Chondrocyte (in vitro differentiated cells): ENCODE measurements at places on chromosomes 3 and 15. TPM values are rescaled to one million over a fixed set of nuclear protein-coding genes. Genes with fewer than 3 reads are reported as not detected.

ST8SIA2 gene
- total RNA-seq = 2.4 to 6.2 TPM (median 4.5 TPM) in 3 replicates

PP2D1 gene
- not detected in 3 replicates for total RNA-seq

RETNLB gene
- total RNA-seq = not detected in 3 replicates

OR5K2 gene
- total RNA-seq = not detected in 3 replicates

ABI3BP gene
- total RNA-seq = 8.9 to 166 TPM (median 10.2 TPM) in 3 replicates

CADM2 gene
- 1.1 to 1.6 TPM (median 1.2 TPM) in 3 replicates for total RNA-seq

TUSC7 gene
- total RNA-seq = not detected in 3 replicates

DNA sequence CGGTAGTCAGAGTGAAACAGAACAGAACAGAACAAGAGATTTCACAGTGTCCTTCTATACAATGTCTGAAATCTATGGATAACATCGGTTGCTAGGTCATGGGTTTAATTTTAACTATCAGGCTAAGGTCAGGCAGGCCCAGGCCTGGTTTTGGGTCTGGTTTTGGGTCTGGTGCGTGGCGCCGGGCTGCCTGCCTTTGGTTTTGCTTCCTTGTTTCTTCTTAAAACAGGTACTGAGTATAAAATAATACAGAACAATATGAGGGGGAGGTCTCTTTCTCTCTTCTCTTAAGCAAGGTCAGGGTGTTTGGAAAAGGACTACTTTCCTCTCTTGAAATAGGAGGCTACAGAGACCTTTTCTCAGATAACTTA is 1.4 kb downstream of the AEN start:
- no peak for DNase-seq

- no peak for DNase-seq
Observed at GRCh38 chr3:9168241-9168741, 81.2 kb downstream of the SRGAP3 start.

DNA sequence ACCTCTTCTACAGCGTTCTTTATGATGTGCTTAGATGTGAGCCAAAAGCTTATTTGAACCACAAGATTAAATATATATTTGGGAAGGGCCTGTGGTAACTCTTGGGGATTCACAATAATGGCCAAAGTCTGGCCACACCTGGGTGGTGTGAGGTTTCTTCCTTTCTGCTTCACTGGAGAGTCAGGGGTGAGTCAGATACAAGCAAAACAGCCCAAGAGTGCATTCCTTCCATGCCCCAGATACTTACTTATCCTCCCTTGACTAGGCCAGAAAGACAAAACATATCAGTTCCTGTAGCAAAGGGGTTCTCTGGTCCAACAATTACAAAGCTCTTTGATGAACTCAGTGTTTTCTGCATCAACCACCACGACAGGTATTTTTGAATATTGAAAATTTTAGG is 941 bp downstream of the ZBED2 start:
- DNase-seq = no peak

- DNase-seq = no peak
Observed at GRCh38 chr3:46122091-46122490, 86.0 kb downstream of the CCR1 start.

DNA sequence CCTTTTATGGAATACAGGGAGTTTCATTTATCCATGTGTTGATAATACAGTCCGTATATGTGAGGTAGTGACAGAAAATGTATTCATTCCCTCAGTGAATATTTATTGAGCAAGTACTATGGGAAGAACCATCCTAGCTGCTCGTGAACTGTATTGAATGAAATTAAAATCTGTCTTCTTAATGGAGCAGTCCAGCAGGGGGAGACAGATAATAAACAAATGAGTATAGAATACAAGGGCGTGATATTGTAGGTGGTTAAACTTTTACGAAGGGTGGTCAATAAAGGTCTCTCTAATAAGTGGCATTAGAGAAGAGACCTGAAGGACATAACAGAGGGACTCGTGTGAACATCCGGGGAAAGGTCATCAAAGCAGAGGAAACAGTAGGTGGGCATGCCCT is 62.7 kb upstream of the OSTN start:
- no peak for DNase-seq

DNA sequence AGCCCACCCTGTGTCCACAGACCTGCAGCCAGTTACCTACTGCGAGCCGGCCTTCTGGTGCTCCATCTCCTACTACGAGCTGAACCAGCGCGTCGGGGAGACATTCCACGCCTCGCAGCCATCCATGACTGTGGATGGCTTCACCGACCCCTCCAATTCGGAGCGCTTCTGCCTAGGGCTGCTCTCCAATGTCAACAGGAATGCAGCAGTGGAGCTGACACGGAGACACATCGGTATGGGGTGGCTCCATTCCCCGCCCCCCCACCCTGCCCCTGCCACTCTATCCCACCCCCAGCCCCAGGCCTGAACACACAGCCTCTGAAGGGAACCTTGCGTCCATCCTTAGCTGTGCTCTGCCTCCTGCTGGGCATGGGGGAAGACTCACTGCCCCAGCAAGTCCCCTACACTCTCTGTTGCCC is 73.2 kb downstream of the AAGAB start:
- DNase-seq = no peak

GRCh38 chr3:20074226-20075063 is 34.2 kb downstream of the KAT2B start:
- DNase-seq = no peak

DNA sequence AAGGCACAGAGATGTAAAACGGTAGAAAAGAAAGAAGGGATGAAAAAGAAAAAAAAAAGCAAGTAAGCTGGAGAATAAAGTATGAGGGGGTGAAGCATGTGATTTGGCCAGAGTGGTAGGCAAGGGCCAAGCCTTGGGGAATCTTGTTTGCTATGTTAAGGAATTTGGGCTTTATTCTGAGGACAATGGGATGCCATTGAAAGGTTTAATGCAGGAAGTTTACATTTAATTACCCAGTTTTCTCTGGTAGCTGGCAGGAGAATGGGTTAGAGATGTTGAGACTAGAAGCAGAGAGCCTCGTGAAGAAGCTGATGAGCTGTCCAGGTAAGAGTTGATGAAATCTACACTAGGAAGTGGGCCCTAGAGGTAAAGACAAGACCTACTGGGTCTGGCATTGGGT is 455.9 kb downstream of the PDCD6IP start:
- DNase-seq = no peak

GRCh38 chr3:173893835-173894234 is 496.3 kb downstream of the NLGN1 start:
- no peak for DNase-seq

DNA sequence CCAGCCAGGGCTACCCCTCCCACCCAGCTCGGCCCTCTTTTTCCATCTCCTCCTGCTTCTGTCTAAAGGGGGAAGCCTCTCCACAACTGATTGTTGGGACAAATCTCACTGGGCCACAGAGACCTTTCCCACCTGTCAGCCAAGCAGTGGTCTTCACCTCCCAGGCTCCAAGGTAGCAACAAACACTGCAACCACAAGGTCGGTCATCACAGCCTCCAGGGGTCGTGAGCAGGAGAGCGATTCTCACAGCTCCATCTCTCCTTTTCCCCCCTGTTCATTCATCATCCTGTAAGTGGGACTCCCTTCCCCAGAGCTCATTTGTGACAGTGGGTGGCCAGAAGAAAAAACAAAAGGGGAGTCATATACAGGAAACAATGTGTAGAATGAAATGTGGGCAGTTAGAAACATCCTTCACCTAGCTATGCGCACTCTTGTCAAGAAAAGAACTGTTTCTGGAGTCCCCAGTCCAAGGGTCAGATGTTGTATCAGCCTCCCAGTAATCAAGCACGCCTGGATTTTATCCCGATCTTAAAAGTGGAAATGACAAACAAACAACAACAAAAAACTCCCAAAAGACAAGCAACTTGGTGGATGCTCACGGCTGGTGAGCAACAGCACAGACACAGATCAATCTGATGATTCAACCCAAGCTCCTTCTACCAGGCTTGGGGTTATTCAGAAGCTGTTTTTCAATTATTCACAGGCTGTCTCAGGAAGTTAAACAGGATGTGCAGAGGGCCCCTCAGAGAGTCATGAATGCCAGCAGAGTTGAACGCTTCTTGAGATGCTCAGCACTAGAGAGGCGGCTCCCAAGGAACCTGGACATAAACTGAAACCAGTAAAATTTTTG is 22.4 kb downstream of the LYZL4 start:
- no peak for DNase-seq

- DNase-seq = no peak
Observed at GRCh38 chr15:45101749-45102148, 12.2 kb downstream of the DUOX2 start.

- DNase-seq = no peak
Observed at GRCh38 chr15:26516102-26516980, 256.5 kb downstream of the GABRB3 start.

- no peak for DNase-seq
Observed at GRCh38 chr3:59261009-59261408, 211.2 kb upstream of the CFAP20DC start.

DNA sequence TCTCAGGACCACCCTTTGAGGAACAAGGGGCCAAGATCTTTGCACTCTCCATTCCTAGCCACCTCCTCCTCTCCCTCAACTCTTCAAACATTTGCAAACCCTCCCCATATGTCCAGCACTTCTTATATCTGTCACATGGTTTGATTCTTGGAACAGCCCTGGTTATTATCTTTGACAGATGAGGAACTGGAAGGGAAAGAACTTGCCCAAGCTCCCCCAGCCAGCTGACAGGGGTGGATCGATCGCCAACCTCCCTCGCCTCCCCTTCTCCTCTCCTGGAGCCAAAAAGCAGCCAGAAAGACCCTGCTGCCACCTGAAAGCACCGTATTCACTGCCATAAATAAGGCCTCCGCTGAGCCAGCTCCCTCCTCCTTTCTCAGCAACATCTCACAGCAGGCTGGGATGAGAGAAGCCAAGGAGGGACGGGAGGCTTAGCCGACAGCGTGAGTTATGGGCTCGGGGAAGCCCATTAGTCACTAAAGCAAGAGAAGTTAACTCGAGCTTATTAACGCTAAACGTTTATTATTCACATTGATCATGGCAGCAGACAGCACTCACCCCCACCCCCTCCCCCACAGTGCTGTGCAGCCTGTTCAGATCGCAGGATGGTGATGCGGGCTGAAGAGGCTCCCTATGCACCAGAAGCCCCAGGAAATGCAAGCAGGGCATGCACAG is 22.2 kb upstream of the FGD5 start:
- DNase-seq = peak; percentile 33
